ENCODE measurements at places on chromosomes 4 and X.

DNA sequence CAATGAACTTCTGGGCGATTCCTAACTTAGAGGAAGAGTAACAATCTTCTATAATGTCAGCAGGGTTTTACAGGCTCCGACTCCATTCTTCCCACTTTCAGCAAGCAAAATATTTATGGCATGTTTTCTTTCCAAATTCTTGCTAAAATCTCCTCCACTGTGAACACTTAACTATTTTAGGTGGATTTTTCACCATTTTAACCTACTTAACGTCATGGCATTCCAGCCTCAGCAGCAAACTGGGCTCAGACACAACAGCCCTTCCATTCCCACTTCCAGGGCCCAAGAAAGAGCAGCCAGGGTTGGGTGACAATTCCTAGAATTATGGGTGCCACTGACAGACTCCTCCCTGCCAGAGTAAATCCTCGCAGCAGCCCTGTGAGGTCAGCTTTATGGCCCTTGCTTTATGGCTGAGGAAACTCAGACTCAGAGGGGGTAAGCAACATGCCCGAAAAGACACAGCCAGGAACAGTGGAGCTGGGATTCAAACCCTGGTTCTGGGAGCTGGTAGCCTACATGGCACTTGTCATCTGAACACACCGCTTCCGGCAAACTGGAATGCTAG is 112.8 kb upstream of the MAP3K15 start:
- DNase-seq: no peak

- DNase-seq: no peak
Observed at GRCh38 chr4:107247738-107248137, 211.6 kb upstream of the DKK2 start.

DNA sequence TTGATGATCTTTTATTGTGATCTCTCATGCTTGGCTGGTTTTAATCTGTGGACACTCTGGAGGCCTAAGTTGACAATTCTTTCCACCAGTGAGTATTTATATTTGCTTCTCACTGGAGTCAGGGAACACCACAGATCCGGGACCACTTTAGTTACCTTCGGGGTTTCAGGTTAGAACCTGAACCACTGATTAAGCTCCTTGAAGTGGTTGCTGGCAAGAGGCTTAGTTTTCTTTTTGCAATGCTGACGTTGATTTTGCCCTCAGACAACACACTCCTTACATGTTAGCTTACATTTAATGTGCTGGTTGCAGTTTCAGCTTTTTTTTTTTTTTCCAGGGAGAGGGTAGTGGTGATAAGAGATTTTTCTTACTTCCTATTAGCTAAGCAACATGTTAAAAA is 10.5 kb upstream of the ZNF330 start:
- no peak for DNase-seq

- no peak for DNase-seq
Observed at GRCh38 chrX:110420771-110421499, 62.3 kb downstream of the RTL9 start.

DNA sequence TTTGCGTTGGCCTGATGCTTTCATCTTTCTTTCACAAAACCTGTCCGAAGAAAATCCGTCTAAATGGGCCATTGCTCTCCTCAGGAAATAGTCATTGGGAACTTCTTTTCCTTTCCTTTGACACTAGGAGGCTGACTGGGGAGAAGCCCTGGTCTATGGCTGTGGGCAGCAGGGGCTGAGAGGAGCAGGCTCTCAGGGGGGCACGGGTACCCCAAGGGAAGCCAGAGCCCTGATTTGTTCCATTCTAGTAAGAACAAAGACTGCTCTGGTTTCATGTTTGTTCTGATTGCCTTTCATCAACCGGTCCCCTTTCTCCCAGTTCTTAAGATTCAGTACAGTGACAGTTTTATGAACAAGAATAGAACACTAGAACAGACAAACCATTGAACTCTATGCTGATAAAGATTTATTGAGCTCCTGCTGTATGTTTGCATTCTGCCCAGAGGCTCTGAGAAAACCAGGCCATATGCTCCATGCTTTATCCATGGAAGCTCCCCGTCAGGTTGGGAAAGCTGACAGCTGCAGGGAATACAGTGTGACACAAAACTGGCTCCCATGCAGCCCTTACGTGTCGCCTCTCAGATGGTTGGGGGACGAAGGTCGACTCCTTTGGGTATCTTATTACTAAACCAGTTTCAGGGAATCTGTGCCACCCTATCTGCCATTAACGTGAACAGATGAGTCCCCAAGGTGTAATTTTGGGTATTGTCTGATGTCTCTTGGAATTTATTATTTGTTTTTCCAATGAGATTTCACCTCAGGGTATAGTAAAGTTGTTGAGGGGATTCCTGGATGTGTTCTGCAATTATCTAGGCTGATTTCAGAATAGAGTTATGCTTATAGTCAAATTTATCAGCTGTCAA is 72.4 kb upstream of the MSANTD1 start:
- no peak for DNase-seq

DNA sequence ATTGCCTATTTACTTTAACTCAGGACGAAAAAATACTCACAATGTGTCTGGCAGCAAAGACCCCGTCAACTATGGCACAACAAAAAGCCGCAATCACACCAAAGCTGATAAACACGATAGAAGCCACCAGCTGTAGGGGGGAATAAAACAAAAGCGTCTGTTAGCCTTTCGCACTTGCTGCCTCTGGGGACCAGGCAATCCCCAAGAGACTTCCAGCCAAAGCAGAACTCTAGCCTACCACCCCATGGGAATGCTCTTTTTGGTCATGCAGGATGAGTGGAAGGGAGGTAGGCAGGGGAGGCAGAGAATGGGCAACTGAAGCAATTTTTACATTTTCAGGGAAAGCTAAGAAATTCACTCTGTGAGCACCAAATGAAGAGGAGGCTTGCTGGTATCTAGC is 20.1 kb downstream of the TMEM255A start:
- DNase-seq: no peak

- no peak for DNase-seq
Observed at GRCh38 chrX:139720136-139720535, 12.2 kb upstream of the MCF2 start.

- no peak for DNase-seq
Observed at GRCh38 chrX:77786365-77786680, 307 bp upstream of the ATRX start.

GRCh38 chrX:96833333-96833732 is 50.4 kb upstream of the RPA4 start:
- DNase-seq: no peak

DNA sequence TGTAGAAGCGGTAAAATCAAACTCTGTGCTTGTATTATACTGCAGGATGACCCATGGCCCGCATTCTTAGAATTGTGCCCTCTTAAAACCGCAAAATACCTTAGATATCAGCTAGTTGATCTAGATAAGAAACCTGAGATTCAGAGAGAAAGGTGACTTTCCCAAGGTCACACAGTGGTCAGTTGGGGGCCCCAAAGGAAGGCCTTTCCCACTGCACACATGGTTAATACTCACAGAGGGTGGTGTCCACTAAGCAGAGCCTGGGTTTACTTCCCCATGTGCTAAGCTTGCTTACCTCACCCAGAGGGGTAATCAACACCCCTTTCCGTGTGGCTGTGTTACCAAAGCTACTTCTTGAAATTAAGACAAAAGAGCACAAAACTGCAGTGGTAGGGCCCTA is 66.3 kb downstream of the RBM47 start:
- DNase-seq: no peak

DNA sequence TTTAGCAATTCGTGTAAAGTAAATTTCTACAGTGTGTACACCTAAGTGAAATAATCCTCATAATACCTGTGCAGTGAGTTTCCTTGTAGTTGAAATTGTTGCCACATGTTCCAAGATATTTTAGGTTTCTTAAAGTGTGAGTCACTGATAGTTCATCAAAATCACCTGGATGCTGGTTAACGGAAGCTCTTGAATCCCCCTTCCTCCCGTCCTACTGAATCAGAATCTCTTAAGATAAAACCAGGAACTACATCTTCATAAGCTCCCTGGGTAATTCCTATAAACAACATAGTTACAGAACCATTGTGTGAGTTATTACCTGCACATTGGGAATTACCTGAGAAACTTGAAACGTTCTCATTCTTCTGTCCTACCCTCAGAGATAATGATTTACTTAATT is 197.4 kb upstream of the HS3ST1 start:
- no peak for DNase-seq

DNA sequence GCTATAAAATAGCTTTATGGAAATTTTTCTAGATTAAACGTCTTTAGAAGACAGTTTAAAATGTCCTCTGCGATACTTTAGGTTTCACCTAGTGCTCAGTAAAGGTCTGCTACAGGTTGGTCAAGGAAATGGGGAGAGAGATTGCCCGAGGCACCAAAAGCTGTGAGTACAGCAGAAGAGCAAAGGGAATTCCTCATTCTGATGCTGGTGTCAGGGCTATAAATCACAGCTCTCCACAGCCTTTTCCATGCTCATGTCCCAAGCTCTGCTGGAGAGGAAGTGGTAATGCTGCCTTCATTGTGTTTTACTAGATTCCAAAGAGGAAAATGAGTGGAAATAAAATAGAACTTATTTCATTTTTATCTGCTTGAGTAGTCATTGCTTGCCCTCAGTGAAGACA is 2060.4 kb downstream of the ARAP2 start:
- DNase-seq: no peak

- no peak for DNase-seq
Observed at GRCh38 chr4:165294907-165295306, 32.6 kb upstream of the MSMO1 start.

DNA sequence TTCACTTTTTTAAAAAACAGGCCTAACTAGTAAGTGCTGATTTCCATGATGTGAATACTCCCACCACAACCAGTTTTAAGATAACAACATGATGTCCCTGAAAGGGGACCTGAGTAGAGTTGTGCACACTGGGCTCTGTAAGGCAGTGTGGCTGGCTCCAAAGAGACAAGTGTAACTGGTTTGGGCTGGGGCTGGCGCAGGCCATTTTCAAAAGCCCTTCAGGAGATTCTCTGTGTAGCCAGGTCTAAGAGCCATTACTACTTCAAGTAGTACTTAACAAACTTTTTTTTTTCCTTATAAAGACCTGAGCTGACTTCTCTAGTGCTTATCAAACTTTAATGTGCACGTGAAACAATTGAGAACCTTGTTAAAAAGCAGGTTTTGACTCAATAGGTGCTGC is 4.3 kb downstream of the QRFPR start:
- DNase-seq: no peak

DNA sequence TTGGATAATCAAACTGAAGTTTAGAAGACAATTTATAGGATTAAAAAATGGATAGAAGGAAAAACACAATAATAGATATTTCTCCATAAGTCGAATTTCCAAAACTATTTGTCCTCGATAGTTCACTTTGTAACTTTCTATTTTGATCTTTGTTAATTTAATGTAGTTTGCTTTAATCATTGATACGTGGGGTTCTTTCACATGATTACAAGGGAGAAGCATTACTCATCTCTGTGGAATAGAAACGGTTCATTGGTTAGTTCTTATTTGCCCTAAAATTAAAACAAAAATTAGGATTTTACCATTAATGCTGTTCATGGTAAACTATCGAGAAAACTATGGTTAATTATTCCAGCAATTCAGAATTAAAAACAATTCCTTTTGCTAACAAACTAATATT is 2.1 kb downstream of the TET2 start:
- no peak for DNase-seq

DNA sequence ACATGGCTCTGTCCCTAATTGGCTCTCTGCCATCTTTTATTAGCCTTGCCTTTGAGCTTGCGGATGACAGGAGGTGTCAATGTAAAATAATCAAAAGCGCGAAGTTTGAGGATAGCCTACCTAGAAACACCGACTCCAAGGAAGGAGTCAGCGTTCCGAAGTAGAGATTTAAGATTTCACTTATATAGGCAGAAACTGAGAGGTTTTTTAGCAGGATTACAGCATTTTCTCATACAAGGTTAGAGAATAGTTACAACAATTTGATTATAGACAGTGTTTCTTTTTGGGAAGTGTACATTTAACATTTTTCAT is 499 bp upstream of the NFXL1 start:
- DNase-seq: no peak

DNA sequence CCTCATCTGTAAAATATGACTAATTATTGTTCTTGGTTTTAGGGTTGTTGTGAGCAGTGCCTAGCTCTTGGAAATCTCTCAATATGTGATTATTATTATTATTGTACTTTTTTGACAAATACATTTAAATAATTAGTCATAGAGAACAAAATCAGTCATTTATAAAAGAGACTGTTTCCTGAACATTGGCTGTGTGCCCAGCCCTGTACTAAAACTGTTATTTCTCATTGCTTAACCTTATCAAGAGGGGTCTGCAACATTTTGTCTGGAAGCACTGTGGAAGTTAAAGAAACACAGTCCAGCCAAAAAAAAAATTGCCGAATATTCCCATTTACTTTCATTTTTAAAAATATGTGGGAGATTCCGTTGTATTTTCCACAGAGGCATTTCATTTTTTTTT is 989.2 kb upstream of the SLIT2 start:
- DNase-seq: no peak

DNA sequence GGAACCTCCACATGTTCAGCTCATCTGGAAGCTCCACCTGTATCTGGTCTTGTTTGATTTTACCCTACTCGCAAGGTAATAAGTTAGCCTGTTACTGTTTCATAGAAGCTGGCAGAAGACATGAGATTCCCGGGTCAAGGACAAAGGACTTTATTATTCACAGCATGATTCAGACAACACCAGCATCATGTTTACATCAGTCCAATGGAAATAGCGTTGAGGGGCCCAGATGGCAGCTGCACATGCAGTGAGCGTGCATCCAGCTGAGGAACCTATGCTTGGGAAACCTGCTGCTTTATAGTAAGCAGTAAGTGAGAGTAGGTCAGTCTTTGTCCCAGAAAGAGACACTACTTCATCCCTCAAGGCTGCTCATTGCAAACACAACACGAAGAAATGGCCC is 19.8 kb downstream of the TSPAN5 start:
- DNase-seq: no peak

- no peak for DNase-seq
Observed at GRCh38 chr4:57091657-57092162, 18.5 kb downstream of the IGFBP7 start.

- no peak for DNase-seq
Observed at GRCh38 chrX:118497180-118497818, 1.7 kb downstream of the DOCK11 start.

- no peak for DNase-seq
Observed at GRCh38 chr4:146975036-146975435, 29.4 kb upstream of the TTC29 start.

DNA sequence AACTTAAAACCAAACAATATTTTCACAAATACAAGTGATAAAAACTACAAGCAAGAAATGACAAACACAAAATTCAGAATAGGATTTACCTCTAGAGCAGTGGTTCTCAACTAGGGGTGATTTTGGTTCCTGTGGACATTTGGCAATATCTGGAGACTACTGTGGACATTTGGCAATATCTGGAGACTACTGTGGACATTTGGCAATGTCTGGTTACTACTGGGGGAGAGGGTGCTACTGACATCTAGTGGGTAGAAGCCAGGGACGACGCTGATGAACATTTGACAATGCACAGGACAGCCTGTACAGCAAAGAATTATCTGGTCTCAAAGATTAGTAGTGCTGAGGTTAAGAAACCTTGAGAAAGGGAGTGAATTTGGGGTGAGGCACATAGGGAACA is 169.8 kb downstream of the CLCN4 start:
- DNase-seq: no peak

DNA sequence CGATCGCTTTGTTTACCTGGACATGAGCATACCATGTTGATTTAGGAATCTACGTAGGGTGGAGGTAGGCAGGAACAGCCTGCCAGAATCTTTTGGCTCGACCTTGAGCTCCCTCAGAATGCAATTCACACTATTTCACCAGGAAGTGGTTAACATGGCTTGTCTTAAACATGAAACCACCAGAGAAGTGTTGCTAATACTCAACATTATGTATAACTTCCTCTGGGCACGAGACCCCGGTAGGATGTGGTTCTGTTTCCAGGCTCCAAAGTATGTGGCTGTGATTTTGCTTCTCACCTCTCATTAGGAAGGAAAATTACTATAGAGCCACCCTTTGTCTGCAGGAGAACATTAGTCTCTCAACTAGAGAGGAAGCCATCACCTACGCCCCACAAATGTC is 59.0 kb upstream of the VCX3B start:
- DNase-seq: no peak
